NCI-H69 (cell line): ENCODE measurements at places on chromosomes 2 and 18.
A peak's percentile ranks its signal among the peaks of the same experiment; 100 is the strongest.

DNA sequence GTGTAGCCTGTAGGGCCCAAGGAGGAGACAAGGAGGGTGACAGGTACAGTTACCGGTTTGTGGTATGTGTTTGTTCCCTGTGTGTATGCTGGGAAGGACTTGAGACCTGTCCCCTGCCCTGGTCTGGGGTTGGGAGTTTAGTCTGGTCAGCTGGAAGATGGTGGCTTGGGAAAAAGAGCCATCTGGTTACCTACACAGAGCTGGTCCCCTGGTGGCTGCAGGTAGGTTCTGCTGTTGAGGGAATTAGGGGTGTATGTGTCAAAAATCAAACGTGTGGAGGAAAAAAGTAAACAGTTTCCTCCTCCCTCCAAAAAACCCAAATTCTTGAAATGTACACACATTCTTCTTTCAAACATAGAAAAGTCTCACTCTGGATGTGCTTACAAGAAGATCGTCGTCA, 24.3 kb downstream of the PTMA start:
- DNase-seq: no peak

DNA sequence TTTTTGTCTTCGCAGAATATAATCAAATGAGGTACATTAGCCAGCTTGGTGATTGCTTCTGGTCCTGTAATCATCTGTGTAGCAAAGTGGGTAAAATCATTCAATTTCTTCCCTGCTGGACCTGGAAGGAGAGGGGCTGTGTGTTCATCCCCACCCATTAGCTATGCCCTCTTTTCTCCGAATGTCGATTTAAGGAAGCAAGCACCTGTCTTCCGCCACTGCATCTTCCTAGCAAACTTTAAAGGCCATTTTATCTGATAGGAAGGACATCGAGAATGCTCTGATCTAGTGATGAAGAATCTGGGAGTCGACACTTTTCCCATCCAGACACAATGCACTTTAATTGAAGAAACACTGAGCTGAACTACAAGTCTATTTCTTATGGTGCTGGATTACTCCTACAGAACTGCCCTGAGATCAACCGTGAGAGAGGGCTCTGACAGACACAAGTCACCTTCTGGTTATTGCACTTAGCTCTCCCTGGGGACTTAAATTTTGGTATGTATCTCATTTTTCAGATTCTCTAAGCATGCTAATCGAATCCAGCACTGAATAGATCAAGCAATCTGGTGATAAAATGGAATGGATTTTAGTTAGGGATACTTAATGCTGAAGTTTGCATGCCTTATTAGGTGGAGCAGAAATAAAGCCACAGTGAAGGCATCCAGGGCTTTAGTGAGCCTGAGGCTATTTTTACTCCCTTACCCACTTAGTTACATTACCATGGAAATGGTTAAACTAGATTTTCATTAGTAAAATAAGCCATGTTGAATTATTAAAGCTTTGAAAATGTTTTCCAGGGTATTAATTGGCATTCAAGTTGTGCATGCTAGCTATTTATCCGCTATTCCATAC, 1.3 kb downstream of the NYAP2 start:
- DNase-seq: peak; percentile 72

DNA sequence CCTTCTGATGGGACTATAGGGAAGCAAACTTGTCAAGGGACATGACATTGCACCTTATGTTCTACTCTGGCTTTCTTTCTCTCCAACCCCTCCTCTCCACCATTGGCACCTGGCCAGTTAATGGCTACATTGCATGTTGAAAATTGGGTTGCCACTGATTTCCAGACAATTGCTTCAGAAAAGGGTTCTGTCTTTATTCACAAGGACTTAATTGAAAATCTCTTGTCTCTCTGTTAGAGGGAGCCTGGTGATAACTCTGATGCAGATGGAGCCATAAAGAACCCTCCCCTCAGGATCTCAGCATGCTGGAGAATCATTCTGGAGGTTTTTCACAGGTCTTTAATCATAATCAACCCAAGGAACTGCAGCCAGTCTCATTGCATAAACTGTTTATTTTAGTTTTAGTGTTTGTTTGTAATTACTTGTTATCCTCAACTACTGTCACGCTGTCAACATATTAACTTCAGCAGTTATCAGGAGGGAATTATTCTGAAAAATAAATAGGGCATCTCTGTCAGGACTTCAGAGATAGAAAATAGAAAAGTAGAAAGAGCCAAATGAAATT, 316.8 kb downstream of the RIT2 start:
- peak; percentile 93 for DNase-seq

DNA sequence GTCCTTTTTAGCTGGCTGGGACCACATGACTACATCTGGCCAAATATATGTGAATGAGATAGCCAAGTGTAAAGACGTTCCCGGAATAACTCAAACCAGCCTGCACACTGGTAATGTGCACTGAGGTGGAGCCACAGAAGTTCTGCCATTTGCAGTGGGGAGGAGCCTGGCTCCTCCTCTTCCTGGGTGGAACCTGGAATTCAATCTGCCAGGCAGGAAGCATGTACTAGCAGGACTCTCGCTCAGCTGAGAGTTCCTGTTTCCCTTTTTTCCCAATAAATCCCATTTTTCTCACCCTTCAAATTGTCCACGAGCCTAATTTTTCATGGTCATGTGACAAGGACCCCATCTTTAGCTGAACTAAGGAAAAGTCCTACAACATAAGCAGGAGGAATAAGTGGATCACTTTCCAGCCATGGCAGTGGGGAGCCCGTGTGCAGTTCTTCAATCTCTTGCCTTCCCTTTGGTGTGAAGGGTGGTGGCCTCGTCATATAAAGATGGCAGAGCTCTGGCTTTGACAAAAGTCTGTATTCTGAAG, 183.2 kb downstream of the UXS1 start:
- DNase-seq: peak; percentile 8

DNA sequence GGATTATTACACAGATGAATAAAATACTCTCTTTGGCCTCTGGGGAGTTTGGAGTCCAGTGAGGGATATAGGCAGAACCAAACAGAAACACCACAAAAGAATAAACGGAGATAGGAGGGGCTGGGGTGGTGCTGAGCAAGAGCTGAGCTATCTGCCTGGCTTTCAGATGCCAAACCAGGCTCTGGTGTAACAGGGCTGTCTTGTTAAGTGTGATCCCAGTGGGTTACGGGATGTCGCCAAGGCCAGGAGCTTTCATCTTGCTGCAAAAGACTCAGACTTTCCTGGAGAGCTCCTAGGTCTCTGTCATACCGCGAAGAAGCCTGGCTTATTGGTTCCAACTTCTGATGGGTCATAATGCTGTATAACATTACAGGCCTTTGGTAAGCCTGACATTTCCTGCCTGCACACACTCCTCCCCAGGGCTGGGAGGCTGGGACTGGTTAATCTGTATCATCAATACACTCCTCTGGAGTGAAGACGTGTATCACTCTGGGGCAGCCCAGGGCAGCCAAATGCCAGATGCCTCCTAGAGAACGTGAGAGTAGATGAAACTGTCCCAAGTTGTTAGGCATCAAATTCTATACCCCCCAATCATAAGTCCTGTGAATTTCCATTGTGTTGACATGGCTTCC, 60.5 kb downstream of the STPG4 start:
- DNase-seq: no peak

DNA sequence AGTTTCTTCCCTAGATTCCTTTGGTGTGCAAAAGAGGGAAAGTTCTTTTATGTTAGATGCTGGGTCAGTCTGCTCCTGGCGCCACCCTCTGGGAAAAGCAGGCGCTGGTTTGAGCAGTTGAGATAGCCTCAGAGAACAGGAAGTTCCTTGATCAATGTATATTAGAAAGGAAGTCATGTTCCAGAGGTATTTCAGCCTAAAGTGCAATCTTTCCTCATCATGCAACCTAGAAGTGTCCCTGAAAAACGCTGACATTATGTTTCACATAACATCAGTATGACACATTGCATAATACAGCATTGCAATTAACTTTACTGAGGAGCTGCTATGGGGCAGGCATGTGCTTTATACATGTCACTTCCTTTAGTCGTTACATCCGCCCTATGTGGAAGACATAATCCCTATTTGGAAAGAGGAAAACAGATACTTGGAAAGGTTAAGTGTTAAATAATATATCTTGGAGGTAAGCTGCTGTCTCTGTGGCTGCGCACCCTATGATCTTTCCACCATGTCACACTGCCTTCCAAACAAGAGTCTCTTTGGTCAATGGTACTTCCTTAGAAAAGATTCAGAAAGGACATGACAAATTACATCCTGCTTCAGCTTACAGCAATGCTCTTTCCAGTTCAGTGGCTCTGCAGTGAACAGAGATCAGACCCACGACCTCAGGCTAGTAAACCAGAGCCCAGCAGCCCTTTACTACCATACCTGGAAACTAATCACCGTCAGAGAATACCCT, 369.7 kb downstream of the RAD51AP2 start:
- peak; percentile 51 for DNase-seq

GRCh38 chr2:150100336-150100735, 387.1 kb downstream of the RND3 start:
- no peak for DNase-seq

DNA sequence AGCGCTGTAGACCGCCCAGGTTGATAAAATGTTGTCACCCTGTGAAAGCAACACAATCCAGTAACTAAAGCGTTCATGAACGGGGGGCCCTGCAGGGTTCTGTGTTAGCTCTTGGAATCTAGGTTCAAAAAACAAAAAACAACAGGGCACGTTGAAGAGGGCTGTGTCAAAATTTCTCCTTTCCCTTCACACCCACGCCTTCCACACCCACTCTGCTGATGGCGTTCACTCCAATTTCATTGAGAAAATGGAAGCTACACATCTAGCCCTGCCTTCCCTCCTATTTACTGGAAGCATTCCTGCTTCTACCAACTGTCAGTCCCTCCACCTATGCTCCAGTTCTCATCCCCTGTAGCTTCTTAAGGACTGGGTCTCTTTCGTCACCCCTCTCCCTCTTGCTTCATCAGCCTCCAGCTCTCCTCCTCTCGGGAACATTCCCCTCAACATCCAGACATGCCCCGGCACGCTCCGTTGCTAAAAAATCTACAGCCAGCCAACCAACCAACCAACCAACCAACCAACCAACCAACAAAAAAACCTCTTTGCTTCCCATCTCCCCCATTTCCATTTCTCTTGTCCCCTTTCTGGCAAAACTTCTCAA, 98.4 kb upstream of the SP3 start:
- no peak for DNase-seq

DNA sequence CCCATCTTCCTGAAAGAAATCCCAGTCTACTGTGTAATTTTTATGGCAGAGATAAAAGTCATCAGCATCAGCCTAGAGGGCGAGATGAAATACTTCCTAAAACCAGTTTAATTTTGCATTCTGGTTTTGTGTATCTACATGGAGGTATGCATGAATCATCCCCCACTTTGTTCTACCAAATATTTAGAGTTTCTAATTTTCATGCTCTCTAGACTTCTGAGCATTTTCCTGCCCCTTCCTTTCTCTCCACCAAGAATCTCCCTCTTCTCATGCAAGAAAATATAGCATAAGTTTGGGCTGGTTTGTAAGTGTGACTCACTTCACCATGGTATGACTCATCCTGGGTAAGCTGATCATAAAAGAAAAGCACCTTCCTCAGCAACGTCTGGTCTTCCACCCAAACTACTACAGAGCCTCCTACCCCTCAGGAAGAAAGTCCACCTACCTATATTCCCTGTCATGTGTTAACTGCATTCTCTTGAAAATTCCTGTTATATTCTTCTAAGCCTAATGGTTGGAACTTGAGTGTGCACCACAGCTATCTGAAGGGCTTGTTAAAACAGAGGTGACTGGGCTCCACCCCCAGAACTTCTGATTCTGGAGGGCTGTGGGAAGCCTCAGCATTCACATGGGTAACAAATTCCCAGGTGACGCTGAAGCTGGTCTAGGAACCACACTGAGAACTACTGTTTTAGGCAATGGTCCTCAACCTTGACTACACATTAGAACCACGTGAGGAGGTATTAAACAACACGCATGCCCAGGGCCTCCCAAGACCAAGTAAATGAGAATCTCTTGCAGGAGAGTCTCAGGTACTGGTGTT, 37.4 kb upstream of the RAPGEF4 start:
- peak; percentile 12 for DNase-seq

GRCh38 chr2:28779001-28779400, 27.4 kb downstream of the PPP1CB start:
- no peak for DNase-seq

DNA sequence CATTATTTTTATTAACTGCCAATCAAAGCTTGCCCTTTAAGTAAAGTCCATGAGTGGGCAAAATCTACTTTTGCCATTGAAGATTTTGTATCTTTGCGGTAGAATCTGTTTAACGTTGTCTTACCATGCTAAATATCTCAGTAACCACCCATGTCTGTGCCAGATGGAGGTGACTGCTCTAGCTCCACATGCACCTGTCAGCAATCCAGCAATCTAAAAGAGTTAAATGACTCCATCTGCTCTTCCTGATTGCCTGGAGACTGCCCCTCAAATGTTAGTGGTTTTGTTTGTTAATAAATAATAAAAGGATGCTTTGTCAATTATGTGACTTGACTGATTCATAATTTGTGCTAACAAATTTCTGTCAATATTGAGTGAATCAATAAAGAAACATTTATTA, 141.7 kb downstream of the RBM43 start:
- DNase-seq: peak; percentile 6

- DNase-seq: no peak
These were observed 46.2 kb downstream of the ARHGAP28 start for GRCh38 chr18:6775702-6776101.

DNA sequence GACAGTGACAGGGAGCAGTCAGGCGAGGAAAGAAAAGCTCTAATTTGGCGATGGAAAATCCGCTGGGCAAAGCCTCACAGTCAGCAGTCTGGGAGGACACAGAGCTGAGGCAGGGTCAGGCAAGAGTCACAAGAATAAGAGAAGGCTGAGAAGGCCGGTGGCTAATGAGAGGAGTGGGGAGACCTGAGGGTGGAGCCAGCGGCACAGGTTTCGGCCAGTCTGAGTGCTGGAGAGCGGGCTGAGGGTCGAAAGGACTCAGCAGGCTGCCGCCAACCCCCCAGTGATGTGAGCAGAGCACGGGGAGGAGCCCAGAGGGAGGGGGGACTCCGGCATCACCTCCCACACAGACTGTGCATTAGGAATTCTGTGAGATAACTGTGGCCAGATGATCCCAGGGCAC, 500.6 kb upstream of the MYT1L start:
- DNase-seq: peak; percentile 2

DNA sequence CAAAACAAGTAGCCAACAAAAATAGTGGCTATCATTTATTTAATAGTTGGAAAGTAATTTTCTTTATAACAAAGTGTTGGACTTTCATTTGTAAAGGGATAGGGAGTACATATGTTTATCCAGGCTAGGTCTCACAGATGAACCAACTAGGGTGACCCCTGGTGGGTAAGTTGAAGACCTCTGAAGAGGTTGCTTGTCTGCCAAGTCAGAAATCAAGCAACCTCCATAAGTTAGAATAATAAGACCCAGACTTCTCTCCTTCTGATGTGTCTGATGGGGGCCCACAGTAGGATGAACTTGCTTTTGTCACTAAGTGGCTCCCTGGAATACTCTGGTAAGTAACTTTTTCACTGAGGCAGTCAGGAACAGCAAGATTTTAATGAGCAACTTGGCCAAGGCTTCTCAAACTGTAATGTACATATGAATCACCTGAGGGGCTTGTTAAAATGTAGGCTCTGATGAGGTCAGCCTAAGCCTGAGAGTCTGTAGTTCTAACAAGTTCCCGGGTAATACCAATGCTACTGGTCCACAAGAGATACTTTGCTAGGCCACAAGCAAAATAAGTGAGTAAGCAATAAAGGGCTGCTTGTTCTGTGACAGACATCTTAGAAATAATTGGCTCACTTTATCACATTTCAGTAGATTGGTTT, 319.6 kb downstream of the PIK3C3 start:
- peak; percentile 90 for DNase-seq
